ENCODE measurements at places on chromosomes 3 and 15.

DNA sequence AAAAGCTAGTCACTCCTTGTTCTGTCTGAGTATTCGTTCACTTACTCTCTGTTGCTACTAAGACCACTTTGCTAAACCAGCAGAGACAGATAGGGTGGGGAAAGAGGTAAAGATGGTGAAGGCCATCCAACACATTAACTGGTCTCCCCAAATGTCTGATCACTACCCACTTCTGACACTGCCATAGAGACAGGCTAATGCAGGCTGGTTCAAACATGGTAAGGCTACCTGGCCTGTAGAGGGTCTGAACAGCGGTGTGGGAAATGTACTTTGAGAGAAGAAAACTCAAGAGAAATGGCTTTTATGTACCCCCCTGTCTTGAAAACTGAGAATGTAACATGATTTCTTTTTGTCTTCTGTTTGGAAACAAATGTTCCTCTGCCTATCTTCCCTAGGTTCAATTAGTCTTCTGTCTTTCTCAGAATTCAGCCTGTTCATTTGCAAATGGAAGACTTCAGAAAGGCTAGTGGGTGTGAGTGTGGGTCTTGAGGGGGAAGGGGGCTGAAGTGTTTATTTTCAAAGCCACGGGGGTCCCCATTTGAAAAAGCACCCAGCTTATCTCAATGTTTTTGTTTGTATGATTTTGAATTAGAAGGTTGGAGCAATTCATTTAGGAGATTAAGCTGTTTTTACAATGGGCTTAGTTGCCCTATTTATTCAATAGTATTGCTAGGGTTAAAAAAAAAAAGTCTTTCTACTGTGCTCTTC is 15.8 kb downstream of the ALDH1A2 start:
- no peak for DNase-seq

DNA sequence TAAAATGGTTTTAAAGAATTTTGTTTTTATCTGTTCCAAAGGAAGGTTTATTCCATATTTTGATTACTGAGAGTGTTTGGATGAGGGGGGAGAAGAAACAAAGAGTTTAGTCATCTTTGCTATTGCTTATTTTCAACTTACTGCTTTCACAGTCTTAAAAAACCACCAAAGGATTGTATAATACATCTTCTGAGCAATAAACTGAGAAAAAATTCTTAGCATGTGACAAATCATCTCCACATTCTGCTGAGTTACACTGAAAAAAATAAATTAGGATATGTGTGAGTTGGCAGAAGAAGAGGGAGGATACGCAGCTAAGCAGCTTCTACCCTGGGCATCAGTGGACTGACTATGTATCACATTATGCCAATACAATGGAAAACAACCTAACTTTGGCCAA is 23.2 kb upstream of the ACTC1 start:
- no peak for DNase-seq

DNA sequence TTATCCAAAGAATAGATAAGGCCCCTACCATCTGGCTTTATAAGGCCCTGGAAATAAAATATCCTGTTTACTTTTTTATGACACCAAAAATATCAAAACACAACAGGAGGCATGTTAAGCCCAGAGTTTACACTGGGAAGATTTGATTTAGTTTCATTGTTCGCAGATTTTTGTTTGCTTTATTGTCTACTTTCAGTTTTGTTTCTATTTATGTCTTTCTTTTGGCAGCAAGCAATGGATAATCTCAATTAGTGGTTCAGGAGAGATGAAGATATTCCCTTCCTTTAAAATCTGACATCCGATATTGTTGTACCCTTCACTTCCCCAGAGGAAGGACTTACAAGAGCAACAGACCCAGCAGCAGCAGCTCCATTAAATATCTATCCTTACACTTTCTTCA is 249.4 kb upstream of the ARPP21 start:
- DNase-seq = no peak

- no peak for DNase-seq
Observed at GRCh38 chr3:154324919-154325318, 632 bp upstream of the DHX36 start.

DNA sequence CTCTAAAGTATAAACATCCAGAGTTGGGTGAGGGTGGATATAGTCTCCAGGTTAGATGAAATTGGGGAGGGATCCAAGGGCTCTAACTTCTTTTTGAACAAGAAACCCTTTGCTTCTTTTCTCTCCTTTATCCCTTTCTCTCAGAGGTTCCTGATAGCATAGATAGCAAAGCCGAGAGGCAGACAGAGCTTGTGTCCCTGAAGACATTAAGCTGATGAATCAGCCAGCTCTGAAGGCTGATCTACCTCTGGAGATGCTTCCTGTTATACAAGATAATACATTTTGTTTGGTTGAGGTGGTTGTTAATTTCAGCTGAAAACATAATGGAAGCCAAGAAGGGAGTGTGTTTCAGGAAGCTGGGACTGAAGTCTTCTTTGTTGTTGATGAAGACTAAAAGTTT is 193.2 kb downstream of the PDCD6IP start:
- no peak for DNase-seq

- DNase-seq = no peak
Observed at GRCh38 chr3:106643684-106644161, 733.5 kb upstream of the CCDC54 start.

GRCh38 chr15:52653431-52653964 is 25.7 kb downstream of the ATOSA start:
- DNase-seq = no peak

DNA sequence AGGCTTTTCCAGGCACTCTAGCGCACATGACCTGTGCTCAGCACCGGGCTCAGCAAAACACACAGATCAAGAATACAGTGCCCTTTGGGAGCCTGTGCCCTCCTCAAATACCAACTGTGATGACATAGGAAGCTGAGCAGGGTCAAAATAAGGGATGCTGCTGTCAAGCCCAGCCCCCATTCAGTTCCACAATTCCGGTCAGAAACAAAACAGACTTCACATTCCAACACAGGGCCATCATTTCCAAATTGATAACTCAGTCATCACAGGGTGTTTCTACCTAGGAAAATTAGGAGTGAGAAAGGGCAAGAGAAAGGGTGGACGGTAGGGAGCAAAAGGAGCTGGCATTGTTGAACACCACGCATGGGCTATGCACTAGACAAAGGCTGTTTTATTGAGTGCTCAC is 158.4 kb upstream of the CCDC54 start:
- no peak for DNase-seq

DNA sequence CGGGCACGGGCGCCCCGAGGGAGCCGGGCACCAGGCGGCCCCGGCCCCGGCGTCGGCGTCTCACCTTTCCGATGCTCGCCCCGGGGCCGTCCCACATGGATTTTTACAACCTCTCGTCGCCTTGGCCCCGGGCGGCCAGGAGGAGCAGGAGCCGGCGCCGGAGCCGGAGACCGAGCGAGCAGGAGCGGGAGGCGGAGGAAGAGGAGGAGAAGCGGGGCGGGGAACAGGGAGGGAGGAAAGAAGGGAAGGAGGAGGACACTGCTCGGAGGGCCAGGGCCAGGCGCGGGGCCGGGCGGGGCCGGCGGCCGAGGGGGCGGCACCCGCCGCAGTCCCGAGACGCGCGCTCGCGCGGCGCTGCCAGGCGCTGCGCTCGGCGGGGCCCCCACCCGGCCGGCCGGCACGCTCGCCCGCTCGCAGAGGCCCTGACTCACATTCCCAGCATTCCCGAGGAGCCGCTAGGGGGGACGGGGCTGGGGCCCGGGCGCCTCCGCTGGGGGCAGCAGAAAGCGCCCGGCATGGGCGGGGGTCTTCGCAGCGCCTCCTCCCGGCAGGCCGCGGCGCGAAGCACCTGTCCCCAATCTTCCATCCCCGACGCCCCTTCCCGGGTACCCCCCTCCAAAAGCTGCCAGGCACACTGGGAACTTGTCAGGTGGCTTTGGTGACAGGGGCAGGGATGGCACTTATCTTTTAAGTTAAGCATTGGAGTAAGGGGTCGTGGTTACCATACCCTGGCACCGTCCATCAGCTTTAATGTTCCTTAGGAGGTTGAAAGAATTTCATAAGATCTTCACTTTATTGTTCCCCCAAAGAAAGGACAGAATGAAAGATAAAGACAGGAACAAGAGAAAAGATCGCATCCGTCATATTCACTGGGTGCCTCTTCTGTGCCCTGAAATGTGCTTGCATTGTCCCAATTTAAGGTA is at the start of gene ERC2:
Gene ERC2, minus strand, starts transcription at position 284 of the 923 bp plus-strand sequence.
- DNase-seq = no peak

GRCh38 chr3:107995823-107996222 is 95.0 kb downstream of the CD47 start:
- no peak for DNase-seq

- DNase-seq = no peak
Observed at GRCh38 chr3:24259901-24260512, 234.6 kb downstream of the THRB start.

DNA sequence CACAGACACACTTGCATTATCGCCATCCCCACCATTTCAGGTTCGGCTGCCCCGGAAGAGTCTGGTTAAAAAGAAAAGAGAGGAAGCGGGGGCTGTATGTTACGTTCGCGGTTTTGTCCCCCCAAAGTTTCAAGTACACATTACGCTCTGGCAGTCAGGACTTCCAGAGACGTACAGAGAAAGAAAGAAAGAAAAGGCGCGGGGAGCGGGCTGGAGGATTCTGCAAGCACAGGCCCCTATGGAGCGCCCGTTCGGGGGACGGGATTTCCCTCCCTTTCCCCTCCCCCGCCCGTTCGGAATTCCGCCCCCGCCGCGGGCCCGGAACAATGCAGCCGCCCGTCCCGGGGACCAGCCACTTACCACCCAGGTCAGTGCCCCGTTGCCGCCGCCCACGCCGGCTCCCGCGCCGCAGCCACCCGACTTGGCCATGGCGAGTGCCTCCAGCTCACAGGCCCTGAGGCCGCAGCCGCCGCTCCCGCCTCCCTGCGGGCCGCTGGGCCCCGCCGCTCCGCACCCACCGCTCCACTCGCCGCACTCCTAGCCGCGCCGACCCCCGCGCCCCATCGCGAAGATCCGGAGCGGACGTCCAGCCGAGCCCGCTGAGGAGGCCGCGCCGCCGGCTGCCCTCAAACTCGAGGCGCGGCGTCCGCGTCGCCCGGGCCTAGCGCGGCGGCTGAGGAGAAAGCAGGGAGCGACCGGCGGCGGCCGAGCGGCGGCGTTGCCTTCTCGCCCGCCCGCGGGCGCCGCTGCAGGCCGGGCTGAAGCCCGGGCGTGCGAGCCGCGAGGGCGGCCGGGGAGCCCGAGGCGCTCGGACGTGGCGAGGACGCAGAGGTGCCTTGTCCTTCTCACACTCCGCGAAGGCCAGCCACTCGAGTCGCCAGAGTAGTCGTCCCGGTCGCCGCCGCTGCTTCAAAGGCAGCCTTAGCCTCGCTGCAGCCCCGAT is 567 bp downstream of the TOP2B start:
- DNase-seq = peak; percentile 68

- no peak for DNase-seq
Observed at GRCh38 chr15:73174171-73174570, 121.9 kb downstream of the NEO1 start.

- DNase-seq = no peak
Observed at GRCh38 chr15:28265334-28266019, 56.5 kb downstream of the HERC2 start.

- DNase-seq = no peak
Observed at GRCh38 chr3:90261481-90262433, 1154.3 kb downstream of the EPHA3 start.

DNA sequence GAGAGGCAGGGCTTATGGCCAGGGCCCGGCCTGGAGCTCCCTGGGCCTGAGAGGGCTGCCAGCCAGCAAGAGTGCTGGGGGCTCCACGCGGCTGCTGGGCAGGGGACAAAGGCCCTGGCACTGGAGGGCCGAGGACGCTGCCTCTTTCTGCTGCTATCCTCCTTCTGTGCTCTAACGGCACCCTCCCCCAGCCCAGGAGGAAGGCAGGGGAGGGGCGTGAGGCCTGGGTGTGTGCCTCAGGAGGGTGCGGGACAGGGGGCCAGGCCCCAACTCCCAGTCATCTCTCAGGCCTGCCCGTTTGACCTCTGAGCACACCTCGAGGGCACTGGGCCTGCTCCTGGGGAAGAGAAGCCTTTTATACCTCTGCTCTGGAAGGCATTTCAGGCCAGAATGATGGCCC is 115.5 kb downstream of the ADCY5 start:
- no peak for DNase-seq

- DNase-seq = peak; percentile 49
Observed at GRCh38 chr3:190586631-190587011, 72.7 kb downstream of the IL1RAP start.

GRCh38 chr3:37770938-37771918 is 90.5 kb upstream of the CTDSPL start:
- DNase-seq = no peak

- no peak for DNase-seq
Observed at GRCh38 chr15:27323801-27324200, 352.8 kb downstream of the GABRG3 start.

- DNase-seq = peak; percentile 28
Observed at GRCh38 chr15:80695099-80695910, at the start of gene ABHD17C. Gene ABHD17C, plus strand, starts transcription at chr15:80695310. Its CDS starts 120 bp downstream, at chr15:80695430.

DNA sequence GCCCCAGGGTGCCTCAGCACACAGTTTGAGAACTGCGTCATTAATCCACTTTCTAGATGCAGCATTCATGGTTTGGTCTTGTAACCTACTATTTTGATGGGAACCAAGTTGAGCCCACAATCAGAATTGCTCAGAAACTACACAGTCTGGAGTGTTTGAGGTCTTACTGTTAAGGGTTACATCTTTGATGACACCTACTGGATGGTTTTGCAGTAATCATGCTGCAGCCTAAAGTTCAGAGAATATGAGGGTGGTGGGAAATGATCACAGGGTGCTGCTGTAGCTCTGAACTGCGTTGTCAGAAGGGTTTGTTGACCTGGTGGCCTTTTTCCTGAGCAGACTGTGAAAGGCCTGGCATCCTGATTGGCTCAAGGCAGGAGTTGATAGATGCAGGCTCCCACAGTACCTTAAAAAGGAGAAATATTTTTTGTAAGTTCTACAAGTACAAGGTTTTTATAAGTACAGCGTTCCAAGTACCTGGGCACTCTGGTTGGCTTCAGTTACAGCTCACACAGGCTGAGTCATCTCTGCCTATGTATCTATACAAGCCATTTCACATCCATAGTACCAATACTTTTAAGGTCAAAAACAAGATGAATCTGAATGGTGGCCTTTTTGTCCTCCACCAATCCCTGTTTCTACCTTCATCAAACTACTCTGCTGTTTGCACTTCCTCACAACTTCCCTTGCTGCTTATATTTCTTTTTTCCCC is 60.5 kb upstream of the ACKR4 start:
- DNase-seq = no peak

DNA sequence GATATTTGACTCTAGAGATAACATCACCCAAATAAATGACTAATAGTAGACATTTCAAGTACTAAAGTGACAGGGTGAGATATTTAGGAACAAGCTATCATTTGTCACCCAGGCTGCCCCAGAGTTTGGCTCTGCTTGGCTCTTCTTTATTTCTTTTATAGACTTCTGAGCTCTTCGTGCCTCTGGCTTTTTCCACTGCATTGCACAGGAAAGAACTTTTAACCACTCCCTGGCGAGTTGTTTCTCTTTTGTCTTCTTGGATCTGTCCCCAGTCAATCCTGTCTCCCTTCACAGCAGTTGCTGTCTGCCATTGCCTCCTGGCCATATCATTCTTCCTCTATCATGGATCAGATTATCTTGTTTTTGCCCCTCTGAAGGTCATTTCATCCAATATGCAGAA is 339.2 kb upstream of the DCBLD2 start:
- DNase-seq = no peak

Data from activated CD4-positive, alpha-beta T cell treated with anti-CD3 and anti-CD28 coated beads for 4 hours (primary cell).